ENCODE measurements at places on chromosomes 7 and 10.

GRCh38 chr10:131561897-131562296 lies 250.4 kb upstream of the TCERG1L start:
- DNase-seq, result no peak

GRCh38 chr10:100612601-100613595 lies 77.2 kb downstream of the HIF1AN start:
- DNase-seq, result no peak

DNA sequence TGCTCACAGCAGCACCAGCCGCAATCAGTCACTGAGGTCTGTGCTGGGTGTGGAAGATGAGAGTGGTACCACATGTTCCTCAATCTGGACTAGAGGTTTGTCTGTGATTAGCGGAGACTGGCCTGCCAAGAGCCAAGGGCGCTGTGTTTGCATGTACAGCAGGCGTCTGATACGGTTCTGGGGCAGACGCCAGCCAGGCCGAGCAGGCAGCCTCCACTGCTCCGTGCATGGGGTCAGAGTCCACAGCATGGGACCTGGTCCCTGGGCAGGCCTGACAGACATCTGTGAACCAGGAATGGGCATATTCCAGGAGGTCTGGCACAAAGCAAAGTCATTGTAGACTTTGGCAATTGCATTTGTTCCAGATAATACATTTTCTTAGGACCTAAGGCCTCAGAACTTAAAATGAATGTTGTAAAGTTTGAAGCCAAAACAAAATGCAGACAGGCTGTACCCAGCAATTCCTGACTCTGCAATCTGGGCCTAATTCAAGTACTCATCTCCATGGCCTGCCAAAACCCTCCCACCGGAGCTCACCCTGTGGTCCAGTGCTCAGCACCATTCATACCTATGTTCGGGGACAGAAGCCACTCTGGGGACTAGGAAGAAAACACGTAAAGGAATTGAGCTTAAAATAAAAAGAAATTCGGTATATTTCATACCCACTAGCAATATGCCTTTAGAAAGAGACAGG lies 50.0 kb upstream of the FAM20C start:
- DNase-seq, result no peak

GRCh38 chr7:156497776-156498509 lies 142.6 kb upstream of the RNF32 start:
- DNase-seq, result no peak

DNA sequence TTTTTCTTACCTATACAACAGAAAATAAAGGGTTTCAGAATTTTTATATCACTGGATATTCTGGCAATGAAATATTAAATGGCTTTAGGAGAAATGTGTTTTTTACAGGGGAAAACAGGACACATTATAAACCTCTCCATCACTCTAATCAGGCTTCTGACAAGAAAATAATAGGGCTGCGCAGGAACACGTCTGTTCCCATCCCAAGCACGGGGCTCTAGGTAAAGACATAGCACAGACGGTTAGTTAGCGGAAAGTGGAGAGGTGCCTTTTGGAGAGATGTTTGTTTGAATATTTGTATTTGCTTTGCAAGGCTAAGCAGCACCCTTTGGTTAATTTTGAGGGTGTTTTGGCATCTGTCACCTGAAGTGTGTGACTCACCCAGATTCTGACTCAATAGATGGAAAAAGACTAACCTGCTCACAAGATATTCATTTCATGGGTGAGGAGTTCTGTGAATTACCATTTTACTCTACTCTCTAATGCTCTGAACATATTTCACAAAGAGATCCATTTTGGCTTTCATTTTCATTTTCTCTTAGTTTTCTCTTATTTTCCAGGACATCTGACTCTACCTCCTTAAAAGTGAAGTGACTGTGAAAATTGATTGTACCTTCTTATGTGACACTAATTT lies 174.5 kb upstream of the AKR1E2 start:
- no peak for DNase-seq

GRCh38 chr10:47034441-47035051 lies 123.3 kb downstream of the PTPN20 start:
- no peak for DNase-seq

DNA sequence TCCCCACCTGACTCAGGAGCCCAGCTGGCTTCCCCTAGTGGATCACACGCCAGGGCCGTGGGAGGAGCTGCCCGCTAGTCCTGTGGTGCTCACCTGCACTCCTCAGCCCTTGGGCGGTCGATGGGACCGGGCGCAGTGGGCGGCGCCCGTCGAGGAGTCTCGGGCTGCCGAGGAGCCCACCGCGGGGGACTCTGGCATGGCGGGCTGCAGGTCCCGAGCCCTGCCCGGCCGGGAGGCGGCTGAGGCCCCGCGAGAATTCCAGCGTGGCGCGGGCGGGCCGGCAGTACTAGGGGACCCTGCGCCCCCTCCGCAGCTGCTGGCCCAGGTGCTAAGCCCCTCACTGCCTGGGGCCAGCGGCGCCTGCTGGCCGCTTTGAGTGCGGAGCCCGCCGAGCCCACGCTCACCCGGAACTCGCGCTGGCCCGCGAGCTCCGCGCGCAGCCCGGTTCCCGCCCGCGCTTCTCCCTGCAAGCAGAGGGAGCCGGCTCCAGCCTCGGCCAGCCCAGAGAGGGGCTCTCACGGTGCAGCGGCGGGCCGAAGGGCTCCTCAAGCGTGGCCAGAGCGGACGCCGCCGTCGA lies 367.9 kb downstream of the TYW1 start:
- DNase-seq, result no peak

GRCh38 chr10:103855424-103855823 lies at the start of gene SH3PXD2A:
Gene SH3PXD2A, minus strand, starts transcription at chr10:103855576. Its CDS starts 310 bp downstream, at chr10:103855266.
- no peak for DNase-seq

DNA sequence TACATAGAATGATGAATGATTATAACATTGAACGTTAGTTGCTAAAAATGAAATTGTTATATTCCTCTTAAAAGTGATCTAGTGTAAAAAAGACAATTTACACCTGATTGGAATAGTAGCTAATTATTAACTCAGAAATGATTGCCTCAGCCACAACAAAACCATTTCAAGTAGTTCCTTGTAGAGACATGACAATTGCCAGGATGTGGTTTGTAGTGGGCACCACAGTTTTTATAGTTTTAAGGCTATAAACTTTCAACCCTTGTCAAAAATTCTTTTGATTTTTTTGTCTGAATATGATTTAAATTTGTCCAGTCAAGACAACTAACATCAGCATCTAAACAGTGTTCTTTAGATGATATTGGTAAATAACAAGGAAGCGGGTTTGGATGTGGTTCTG lies 145.2 kb downstream of the SUGCT start:
- no peak for DNase-seq

DNA sequence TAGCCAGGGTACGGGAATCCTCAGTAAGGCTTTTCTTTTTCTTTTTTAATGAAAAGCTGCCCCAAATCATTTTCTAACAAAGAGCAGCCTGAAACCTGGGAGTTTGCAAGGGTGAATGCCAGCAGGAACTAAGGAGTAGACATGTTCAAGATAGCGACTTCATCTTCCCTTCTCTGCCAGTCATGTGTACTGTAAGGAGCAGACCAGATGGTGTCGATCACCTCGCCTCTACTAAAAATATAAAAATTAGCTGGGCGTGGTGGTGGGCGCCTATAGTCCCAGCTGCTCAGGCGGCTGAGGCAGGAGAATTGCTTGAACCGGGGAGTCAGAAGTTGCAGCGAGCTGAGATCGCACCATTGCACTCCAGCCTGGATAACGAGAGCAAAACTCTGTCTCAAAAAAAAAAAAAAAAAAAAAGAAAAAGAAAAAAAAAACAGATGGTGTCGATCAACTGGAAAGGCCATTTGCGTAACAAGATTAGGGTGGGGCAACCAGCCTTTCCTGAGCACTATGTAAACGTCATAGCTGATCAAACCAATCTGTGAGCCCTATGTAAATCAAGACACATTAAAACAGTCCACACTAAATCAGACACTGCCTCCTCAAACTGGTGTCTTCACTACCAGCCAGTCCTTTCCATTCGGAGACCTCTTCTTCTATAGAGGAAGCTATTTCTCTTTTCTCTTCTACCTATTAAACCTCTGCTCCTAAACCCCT lies 33.8 kb downstream of the NOLC1 start:
- no peak for DNase-seq

GRCh38 chr10:131010965-131011575 lies 300.5 kb downstream of the TCERG1L start:
- DNase-seq, result no peak

DNA sequence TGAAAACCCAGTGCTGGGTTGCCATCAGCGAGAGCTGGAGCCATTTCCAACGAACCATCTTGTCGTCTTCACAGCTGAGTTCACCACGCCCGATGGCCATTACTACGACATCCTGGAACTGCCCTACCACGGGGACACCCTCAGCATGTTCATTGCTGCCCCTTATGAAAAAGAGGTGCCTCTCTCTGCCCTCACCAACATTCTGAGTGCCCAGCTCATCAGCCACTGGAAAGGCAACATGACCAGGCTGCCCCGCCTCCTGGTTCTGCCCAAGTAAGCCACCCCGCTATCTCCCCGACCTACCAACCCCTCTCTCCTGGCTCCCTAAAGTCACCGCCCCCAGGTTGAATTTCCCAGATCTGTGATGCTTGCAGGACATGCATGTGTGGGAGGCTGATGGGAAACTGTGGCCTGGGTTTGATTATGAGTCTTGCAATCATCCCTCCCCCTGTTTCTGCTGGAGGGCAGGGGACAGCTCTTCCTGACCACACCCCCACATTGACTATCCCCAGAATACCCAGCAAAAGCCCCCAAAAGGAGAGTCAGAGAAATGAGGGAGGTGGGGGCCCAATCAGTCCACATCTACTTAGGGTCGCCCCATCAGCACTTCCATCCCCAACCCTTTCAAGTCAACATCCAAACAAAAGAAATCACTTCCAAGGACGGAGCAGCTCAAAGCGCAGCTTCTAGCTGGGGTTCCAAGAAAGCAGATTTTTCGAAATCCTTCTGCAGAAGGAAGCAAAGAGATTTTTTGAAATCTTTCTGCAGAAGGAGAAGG lies 6.9 kb downstream of the SERPINE1 start:
- no peak for DNase-seq

DNA sequence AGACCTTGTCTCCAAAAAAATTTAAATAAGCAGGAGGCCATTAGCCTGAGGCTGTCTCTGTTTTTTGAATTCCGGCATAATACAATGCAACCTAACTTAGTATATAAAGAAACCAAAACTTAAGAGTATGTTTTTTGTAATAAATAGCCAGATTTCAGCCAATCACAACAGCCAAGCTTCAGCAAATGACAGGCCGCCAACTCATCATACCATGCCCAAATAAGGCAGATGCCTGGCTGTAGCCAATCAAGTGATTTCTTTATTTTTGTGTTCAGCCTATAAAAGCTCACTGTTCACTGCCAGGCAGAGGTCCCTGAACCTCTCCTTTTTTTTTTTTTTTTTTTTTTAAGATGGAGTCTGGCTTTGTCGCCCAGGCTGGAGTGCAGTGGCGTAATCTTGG lies 12.7 kb upstream of the PURB start:
- no peak for DNase-seq
